ENCODE measurements at places on chromosomes 2 and 18. TPM values are rescaled to one million over a fixed set of nuclear protein-coding genes. Genes with fewer than 3 reads are reported as not detected.

Gene UGT1A3
- total RNA-seq: not detected

Gene POU3F3
- total RNA-seq: 2.2 TPM

DNA sequence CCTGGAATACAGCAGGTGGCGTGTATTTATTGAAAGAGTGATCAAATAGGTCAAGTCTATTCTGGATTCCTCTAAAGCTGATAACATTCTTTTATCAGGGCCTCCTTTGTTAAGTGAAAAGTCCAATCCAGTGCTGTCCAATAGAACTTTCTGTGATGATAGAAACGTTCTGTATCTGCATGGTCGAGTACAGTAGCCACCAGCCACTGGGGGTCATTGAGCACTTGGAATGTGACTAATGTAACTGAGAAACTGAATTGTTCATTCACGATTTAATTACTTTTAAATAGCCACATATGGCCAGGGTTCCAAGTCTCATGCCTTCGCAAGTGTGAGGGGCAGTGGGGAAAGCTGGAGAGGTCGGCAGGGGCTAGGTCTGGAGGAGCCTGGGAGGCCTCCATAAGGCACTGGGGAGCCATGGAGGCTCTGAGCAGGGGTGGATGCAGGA, 20.5 kb downstream of the SH2D6 start:
- peaks cover 4% of the 10 kb centered on the region for H3K4me1 ChIP-seq
- H3K4me3 ChIP-seq: no peak overlapping the region
- H3K27ac ChIP-seq: peak overlapping the region; percentile 90
- H3K27me3 ChIP-seq: no peaks in the 10 kb centered on the region

- no peak overlapping the region for H3K4me3 ChIP-seq
- no peaks in the 10 kb centered on the region for H3K36me3 ChIP-seq
- H3K4me1 ChIP-seq: peaks cover 8% of the 10 kb centered on the region
- no peaks in the 10 kb centered on the region for H3K27me3 ChIP-seq
- DNase-seq: no peak
Observed at GRCh38 chr2:96202152-96202854, 6.3 kb downstream of the STARD7 start.
